Stimulated activated CD8-positive, alpha-beta memory T cell treated with anti-CD3 and anti-CD28 coated beads, Interleukin-2, amount 100 ng/mL, for 1 hour (primary cell): ENCODE measurements at places on chromosomes 16 and 17.

DNA sequence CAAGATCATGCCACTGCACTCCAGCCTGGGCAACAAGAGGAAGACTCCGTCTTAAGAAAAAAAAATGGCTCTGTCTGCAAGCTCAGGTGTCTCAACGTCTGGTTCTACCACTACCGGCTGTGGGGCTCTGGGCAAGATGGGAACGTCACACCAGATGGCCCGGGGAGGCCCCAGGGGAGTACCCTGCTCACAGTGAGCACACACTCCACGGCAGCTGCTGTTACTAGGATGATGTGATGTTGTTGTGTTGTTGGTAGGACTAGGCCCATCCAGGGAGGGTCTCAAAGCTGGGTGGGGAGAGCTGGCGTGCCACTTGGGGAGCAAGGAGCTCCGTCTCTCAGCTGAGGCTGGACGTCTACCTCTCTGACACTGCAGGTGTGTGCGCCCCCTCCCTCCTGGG, 9.4 kb upstream of the NPTX1 start:
- no peak for DNase-seq

GRCh38 chr17:57121308-57122042, 36.4 kb downstream of the AKAP1 start:
- DNase-seq: no peak

DNA sequence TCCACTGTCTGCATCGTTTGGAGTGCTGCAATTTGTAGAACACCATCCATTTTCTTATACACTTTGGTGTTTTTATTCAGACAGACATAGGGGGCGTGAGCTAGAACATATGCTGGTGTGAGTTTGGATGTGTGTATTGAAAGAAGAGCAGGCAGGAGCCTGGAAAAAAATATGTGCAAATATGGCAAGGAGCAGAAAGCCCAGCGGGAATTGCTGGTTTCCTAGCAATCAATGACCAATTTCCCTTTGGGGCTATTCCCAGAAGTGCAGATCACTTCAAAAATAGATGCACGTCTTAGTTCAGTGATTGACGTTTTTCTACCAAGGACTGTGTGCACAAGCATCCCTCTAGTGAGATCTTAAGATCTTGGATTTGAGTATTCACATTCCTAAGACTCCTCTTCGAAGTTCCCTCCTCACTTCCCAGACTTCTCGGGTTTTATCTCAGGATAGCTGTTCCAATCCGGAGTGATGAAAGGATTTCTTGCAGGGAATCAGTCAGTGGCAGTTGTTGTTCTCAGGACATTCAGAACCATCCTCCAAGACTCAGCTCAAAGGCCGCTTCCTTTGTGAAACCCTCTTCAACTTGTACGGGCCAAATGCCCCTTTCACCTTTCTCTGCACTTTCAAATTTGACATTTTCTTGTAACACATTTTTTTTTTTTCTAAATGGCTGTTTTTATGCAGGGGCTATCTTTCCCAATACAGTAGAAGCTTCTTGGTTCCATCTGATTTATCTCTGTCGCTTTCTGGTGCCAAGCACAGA, 268.7 kb upstream of the ASIC2 start:
- DNase-seq: no peak

DNA sequence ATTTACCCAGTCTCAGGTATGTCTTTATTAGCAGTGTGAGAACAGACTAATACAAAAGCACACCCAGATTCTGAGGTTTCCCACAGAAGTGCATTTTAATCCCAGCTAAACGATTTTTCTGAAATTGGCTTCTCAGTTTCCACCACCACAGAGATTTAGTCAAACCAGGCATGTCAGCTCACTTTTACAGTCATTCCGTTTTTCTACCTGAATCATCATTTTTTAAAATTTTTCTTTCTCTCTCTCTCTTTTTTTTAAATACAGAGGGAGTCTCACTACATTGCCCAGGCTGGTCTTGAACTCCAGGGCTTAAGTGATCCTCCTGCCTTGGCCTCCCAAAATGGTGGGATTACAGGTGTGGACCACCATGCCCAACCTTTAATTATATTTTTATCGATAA, 389.1 kb downstream of the HAPSTR1 start:
- DNase-seq: no peak
